ENCODE measurements at places on chromosomes 4 and X. TPM values are rescaled to one million over a fixed set of nuclear protein-coding genes. Genes with fewer than 3 reads are reported as not detected.

MAGEA6 gene
- polyA plus RNA-seq = 13.4 TPM

DMRTC1B gene
- polyA plus RNA-seq = 11.9 TPM

BRS3 gene
- polyA plus RNA-seq = 0.49 TPM

ODAPH gene
- polyA plus RNA-seq = not detected

S100P gene
- polyA plus RNA-seq = 3.5 TPM

KCND1 gene
- 2.3 TPM for polyA plus RNA-seq

GAGE1 gene
- polyA plus RNA-seq = 31.4 TPM

ATOH1 gene
- polyA plus RNA-seq = not detected

CXCL10 gene
- polyA plus RNA-seq = 5.9 TPM

STS gene
- 4.6 TPM for polyA plus RNA-seq

VCX3A gene
- 77.3 TPM for polyA plus RNA-seq

ZNF732 gene
- polyA plus RNA-seq = 1.2 TPM

ANAPC4 gene
- polyA plus RNA-seq = 16.1 TPM

- no peaks in the 10 kb centered on the region for H3K4me1 ChIP-seq
- no peaks in the 10 kb centered on the region for H3K27me3 ChIP-seq
- no peak overlapping the region for H3K27ac ChIP-seq
These were observed 270.7 kb downstream of the FBXW7 start for GRCh38 chr4:152265149-152265621.

GRCh38 chr4:85610450-85610849 lies 135.5 kb downstream of the ARHGAP24 start:
- no peak overlapping the region for H3K27ac ChIP-seq
- no peak overlapping the region for H3K4me3 ChIP-seq
- H3K4me1 ChIP-seq = no peaks in the 10 kb centered on the region
- no peaks in the 10 kb centered on the region for H3K27me3 ChIP-seq
- no peaks in the 10 kb centered on the region for H3K36me3 ChIP-seq

GRCh38 chr4:128571747-128572146 lies 237.8 kb upstream of the JADE1 start:
- DNase-seq = peak; percentile 90
- no peak overlapping the region for H3K4me3 ChIP-seq
- H3K27ac ChIP-seq = peak overlapping the region; percentile 81
- H3K36me3 ChIP-seq = no peaks in the 10 kb centered on the region
- no peaks in the 10 kb centered on the region for H3K27me3 ChIP-seq
- peaks cover 39% of the 10 kb centered on the region for H3K4me1 ChIP-seq

- no peaks in the 10 kb centered on the region for H3K4me1 ChIP-seq
- H3K27me3 ChIP-seq = no peaks in the 10 kb centered on the region
- DNase-seq = no peak
- H3K27ac ChIP-seq = no peak overlapping the region
These were observed 49.3 kb upstream of the MAGED4B start for GRCh38 chrX:52118262-52118661.

DNA sequence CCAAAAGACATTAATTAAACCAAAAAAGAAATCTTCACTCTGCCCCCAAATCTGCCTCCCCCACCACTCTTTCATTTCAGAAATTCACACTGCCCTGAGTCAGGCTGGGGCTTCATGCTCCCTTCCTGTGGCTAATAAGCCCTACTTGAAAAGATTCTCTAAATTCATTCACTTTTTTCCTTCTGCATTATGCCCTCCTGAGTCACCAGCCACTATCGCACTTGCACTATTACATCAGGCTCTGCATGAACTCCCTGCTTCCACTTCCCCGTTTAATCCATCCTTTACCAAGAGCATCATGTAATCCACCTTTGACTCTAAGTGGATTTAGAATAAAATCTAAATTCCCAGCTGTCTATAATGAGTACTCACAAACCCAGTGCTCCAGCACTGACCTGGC lies 295.4 kb upstream of the KLF3 start:
- H3K4me1 ChIP-seq = peaks cover 4% of the 10 kb centered on the region
- no peak for DNase-seq
- H3K4me3 ChIP-seq = no peak overlapping the region
- no peak overlapping the region for H3K27ac ChIP-seq

DNA sequence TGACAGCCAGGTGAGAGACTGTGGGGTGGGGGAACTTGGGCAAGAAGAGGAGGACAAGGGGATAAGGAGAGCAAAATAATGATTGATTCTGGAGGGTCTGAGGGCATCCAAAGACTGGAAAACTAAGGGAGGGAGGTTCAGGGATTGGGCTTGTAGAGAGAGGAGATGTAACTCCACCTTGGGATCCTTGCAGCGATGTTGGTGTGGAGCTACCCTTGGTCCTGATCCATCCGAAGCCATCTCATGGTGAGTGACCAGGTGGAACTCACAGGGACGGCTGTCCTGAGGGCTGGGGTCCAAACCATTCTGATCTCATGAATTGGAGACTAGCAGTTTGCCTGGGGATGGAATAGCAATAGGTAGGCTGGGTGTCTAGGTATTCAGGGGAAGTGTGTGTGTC lies 1.4 kb upstream of the RAB41 start:
- H3K27ac ChIP-seq = no peak overlapping the region
- H3K4me1 ChIP-seq = no peaks in the 10 kb centered on the region
- no peaks in the 10 kb centered on the region for H3K27me3 ChIP-seq
- DNase-seq = no peak
- H3K4me3 ChIP-seq = no peak overlapping the region
- no peaks in the 10 kb centered on the region for H3K36me3 ChIP-seq

DNA sequence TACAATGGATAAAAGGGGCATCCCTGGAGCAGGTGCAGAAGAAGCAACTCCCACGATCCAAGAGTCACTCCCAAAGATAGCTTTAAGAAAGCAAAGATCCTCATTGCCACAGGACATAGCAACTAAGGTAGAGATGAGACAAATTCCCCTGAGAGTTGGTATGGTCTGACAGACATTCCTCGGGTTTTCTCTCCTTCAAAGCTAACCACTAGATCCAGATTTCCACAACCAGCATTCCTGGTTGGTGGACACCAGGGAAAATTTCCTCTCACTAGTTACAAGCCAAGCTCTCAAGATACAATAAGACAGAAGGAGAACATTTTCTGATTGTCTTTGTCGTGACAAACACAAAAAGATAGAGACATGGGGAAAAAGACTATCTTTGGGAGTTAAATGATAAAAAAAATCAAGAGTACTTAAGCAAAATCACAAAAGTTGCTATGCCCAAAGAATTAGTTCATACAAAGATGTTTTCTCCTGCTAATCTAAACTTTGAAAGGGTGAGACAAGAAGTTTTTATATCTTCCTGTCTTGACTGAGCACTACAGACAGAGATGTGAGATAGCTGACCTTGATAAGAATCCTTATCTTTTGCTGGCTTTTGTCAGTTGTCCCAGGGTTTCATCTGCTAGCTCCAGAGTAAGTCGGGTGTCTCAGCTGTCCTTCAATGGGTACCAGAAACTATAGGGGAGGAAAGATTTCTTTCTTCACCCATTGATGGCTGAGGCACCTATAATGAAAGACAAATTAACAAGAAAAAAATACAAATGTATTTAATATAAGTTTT lies 200.5 kb downstream of the CENPC start:
- no peaks in the 10 kb centered on the region for H3K4me1 ChIP-seq
- no peak for DNase-seq
- no peaks in the 10 kb centered on the region for H3K36me3 ChIP-seq
- H3K27ac ChIP-seq = no peak overlapping the region
- no peak overlapping the region for H3K4me3 ChIP-seq

DNA sequence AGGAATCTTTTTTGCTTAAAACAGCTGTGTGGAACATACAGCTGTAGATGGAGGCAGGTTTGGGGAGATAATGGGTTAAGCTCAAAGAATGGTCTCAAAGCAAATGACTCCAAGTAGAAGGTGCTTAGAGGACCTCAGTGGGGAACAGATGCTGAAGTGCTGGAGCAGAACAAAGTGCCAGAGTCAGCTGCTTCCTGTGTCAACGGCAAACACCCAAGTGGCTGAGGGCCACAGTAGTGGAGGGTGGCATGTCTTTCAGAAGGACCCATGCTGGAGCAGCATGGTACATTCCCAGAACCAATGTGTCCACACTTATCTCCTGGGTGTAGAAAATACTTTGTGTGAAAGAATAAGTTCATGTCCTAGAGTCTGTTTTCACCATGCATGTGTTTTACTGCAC lies 197.5 kb downstream of the CCNG2 start:
- DNase-seq = no peak
- H3K4me3 ChIP-seq = no peak overlapping the region
- H3K4me1 ChIP-seq = no peaks in the 10 kb centered on the region
- H3K36me3 ChIP-seq = no peaks in the 10 kb centered on the region
- H3K27me3 ChIP-seq = no peaks in the 10 kb centered on the region

GRCh38 chrX:129632443-129632842 lies 22.3 kb downstream of the APLN start:
- no peak for DNase-seq
- no peaks in the 10 kb centered on the region for H3K4me1 ChIP-seq
- H3K27ac ChIP-seq = no peak overlapping the region
- no peaks in the 10 kb centered on the region for H3K27me3 ChIP-seq

DNA sequence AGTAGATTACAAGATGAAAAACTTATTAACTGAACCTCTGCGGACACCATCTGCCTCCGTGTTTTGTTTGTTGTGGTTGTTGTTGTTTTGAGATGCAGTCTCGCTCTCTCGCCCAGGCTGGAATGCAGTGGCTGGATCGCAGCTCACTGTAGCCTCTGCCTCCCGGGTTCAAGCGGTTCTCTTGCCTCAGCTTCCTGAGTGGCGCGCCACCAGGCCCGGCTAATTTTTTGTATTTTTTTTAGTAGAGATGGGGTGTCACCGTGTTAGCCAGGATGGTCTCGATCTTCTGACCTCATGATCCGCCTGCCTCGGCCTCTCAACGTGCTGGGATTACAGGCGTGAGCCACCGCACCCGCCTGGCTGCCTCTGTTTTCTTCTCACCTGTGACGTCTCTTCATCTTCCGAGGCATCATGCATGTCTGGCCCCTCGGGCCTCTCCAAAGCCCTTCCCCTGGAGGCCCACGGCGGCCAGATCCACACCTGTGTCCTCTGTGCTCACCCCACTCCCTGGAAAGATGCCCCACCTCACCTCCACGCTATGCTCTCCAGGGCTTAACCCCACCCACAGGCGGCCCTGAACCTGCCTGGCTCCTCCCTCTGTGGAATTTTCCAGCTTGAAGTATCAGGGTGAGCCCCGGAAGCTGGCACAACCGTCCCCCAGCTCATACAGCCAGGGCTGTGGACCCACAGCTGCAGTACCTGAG lies 77.0 kb upstream of the MXD4 start:
- no peak for DNase-seq
- no peaks in the 10 kb centered on the region for H3K36me3 ChIP-seq
- H3K4me1 ChIP-seq = no peaks in the 10 kb centered on the region
- no peak overlapping the region for H3K4me3 ChIP-seq
- no peak overlapping the region for H3K27ac ChIP-seq
- no peaks in the 10 kb centered on the region for H3K27me3 ChIP-seq

DNA sequence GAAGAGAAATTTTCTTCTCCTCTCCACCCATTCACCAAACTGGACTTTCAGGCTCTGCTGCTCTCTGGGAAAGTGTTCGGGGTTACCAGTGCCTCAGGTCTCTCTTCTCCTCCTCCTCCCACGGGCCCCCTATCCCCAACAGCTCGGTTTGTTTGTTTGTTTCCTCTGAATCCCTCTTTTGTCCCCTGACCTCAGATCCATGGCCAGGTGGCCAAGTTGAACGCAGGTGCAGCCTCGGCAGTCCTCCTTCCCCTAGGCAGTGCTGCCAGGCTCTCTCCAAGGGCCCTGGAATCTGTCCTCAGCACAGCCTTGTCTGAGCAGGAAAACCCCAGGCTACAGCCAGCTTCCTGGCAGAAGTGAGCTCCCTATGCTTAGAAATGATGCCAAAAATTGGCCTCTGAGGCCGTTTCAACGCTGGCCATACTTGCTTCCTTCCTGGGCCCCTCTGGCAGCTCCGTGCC lies 60.0 kb downstream of the FHDC1 start:
- no peak overlapping the region for H3K27ac ChIP-seq
- no peaks in the 10 kb centered on the region for H3K36me3 ChIP-seq
- H3K27me3 ChIP-seq = no peaks in the 10 kb centered on the region
- no peak for DNase-seq

DNA sequence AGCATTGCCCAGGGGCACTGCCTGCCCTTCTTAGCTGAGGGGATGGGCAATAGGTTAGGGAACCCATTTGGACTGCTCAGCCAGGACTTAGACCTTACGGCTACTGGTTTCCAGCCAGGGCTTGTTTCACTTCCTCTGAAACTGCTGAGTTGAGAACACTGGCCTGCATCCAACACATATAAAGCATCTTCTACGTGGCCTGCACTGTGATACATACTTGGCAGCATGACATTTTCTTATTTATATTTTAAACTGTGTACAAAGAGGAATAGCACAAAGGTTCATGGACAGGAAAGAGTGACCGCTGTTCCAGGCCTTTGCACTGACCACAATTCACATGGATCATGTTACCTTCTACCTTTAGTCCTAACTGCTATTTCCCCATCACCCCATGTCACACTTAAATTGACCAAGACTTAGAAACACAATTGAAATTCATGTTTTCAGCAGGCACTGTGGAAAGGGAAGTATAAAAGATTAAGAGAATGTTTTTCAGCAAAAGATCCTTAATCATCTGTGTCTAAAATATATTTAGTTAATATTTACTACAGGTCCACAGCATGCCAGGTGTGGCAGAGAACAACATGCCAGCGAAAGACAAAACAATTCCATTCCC lies 43.7 kb downstream of the NLGN4X start:
- no peaks in the 10 kb centered on the region for H3K36me3 ChIP-seq
- DNase-seq = no peak
- no peak overlapping the region for H3K27ac ChIP-seq
- H3K4me1 ChIP-seq = no peaks in the 10 kb centered on the region
- H3K4me3 ChIP-seq = no peak overlapping the region

GRCh38 chr4:46459308-46459707 lies 69.4 kb upstream of the GABRA2 start:
- no peaks in the 10 kb centered on the region for H3K36me3 ChIP-seq
- no peak overlapping the region for H3K27ac ChIP-seq
- DNase-seq = no peak
- H3K4me3 ChIP-seq = no peak overlapping the region
- H3K4me1 ChIP-seq = no peaks in the 10 kb centered on the region

DNA sequence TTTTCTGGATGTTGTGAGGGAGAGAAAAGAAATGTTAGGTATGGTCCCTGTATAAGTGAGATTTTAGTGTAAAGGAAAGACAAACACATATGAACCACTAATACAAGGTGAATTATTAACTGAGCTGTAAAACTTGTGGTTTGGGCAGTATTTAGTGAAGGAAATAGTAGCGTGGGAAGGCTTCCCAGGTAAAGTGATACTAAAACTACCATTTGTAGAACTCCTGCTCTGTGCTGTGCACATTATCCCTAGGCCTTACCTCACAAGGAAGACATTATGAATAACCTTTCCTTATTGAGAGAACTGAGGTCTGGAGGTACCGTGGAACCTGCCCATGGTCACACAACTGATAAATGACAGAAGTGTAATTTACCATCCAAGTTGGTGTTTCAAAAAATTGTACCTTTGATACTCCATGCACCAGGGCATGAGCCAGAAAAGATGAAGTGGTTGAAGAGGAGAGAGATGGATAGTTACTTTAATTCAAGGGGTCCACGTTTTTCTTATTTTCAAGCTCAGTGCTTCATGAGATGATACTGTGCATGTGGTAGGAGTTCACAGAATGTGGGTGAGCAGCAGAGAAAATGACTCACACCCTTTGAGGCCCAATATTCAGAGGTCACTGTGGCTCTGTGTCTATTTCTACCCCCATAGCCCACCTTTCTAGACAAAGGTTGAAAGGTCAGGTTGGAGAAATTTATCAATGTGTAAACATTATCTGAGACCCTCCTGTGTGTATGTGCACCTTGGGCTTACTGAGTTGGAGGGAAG lies 2.6 kb upstream of the VSIG4 start:
- no peaks in the 10 kb centered on the region for H3K36me3 ChIP-seq
- no peaks in the 10 kb centered on the region for H3K4me1 ChIP-seq
- no peaks in the 10 kb centered on the region for H3K27me3 ChIP-seq
- no peak overlapping the region for H3K4me3 ChIP-seq
- no peak for DNase-seq
